Motor neuron (in vitro differentiated cells): ENCODE measurements at places on chromosomes 1 and 21.

GRCh38 chr1:55127827-55128343 is 87.3 kb downstream of the USP24 start:
- ATAC-seq = no peak

DNA sequence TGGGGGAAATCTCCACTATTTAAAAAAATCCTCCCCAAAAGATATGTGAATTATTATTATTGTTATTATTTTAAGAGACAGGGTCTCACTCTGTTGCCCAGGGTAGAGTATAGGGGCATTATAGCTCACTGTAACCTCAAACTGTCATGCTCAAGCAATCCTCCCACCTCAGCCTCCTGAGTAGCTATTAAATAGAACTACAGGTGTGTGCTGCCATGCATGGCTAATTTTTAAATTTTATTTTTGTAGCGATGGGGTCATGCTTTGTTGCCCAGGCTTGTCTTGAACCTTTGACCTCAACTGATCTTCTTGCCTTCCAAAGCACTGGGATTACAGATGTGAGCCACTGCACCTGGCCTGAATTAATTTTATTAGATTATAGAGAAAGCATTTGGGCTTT is 116.8 kb downstream of the RABGAP1L start:
- no peak for ATAC-seq

DNA sequence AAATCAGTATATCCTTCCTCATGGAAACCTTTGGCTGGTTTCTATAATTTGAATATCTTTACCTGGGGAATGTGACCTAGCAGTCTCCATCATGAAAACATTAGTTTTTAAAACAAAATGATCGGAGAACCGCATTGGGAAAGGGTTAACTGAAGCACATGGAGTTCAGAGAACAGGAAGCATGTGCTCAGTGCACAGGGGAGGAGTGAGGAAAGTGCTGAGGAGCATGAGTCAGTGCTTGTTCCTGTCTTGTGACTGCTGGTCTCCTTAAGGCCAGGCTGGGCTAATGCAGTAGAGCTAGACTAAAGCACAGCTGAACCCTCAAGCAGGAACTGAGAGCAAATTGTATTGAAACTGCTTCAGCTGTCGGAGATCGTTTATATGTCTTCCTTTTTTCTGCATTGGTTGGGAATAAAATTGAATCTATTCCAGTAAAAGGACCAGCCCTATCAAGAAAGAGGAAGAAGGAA is 5.8 kb downstream of the IFI16 start:
- peak; percentile 78 for ATAC-seq

DNA sequence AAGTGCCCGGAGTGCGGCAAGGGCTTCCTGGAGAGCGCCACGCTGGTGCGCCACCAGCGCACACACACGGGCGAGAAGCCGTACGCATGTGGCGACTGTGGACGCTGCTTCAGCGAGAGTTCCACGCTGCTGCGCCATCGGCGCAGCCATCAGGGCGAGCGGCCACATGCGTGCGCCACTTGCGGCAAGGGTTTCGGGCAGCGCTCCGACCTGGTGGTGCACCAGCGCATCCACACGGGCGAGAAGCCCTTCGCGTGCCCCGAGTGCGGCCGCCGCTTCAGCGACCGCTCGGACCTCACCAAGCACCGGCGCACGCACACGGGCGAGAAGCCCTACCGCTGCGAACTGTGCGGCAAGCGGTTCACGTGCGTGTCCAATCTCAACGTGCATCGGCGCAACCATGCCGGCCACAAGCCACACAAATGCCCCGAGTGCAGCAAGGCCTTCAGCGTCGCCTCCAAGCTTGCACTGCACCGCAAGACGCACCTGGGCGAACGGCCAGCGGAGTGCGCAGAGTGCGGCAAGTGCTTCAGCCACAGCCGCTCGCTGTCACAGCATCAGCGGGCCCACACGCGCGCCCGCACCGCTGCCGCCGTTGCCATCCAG is 10.0 kb downstream of the ZNF672 start:
- no peak for ATAC-seq

- ATAC-seq = no peak
Observed at GRCh38 chr1:172700556-172700955, 41.7 kb downstream of the FASLG start.

- no peak for ATAC-seq
Observed at GRCh38 chr1:49028396-49028795, 251.7 kb upstream of the BEND5 start.

DNA sequence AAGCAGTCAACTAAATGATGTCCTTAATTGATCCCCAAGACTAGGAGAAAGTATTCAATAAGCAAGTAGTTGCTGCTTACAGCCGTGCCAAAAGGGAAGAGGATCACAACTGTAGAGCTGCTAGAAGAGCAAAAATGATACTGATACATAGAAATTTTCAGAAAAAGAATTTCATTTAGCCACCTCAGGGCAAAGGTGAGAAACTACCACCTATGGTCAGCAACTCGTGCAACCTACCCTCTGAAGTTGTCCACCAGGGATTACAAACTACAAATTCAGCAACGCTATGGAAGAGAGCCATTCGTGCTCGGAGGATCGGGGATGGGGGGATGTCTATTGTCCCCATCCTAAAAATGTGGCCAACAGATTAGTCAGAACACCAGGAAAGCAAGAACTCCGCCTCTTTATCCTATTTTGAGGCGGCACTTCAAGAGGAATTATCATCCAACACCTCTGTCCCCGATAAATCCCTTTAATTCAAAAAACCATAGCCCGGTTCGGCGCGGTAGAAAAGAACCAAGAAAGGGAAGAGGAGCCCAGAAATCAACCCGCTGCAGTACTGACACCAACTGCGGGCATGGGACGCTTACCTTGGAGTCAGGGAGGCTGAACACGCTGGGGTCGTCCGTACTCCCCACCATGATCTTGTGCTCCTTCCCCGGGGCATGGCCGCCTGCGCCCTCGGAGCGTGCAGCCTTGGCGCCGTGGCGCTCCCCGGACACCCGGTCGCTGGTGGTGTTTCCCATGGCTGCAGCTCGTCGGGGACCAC is 687 bp downstream of the PRKAB2 start:
- no peak for ATAC-seq
